ENCODE measurements at places on chromosomes 7 and 10.

- DNase-seq = no peak
Observed at GRCh38 chr10:61135276-61135721, 191.3 kb upstream of the RHOBTB1 start.

DNA sequence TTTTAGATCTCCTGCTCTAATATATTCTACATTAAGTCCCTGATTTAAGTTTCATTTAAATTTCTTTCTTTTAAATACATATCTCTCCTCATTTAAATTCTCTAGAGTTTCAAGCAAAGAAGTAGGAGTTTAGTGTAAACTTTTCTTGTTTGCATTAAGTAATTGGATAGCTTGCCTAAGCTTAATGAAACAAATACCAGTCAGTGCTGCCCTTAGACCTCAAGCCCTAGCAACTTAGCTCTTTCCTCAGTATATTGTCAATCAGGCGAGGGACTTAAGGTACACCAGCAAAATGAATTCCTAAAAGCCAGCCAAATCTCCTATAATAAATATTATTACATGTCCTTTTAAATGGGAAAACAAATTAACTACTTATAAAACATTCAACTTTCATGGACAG is 101.5 kb downstream of the CHCHD3 start:
- DNase-seq = no peak

DNA sequence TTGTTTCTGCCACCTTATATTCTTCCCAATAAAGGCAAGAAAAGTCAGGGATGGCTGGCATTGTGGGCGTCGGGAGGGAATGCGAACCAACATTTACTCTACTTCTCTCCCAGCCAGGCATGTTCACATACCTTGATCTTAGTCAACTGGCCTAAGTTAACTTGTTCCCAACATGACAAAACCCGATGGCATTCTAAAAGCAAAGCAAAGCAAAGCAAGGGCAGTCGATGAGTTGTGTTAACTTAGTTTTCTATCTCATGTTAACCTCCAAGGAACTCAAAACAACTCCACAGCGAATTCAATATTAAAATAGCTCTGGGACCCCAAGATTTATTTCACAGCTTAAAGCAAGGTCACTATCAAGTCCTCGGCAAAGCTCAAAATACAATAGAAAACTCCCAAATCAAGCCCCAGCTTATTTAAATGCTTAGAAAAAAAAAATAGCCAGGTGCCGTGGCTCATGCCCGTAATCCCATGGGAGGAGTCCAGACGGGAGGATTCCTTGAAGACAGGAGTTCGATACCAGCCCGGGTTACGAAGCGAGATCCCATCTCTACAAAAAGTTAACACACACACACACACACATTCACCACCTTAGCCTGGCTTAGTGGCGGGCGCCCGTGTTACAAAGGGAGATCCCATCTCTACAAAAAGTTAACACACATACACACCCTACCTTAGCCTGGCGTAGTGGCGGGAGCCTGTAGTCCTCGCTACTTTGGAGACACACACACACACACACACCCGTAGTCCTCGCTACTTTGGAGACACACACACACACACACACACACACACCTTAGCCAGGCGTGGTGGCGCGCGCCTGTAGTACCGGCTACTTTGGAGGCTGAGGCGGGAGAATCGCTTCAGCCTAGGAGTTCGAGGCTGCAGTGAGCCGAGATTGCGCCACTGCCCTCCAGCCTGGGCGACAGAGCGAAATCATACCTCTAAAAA is 901 bp upstream of the CCNY start:
- no peak for DNase-seq

DNA sequence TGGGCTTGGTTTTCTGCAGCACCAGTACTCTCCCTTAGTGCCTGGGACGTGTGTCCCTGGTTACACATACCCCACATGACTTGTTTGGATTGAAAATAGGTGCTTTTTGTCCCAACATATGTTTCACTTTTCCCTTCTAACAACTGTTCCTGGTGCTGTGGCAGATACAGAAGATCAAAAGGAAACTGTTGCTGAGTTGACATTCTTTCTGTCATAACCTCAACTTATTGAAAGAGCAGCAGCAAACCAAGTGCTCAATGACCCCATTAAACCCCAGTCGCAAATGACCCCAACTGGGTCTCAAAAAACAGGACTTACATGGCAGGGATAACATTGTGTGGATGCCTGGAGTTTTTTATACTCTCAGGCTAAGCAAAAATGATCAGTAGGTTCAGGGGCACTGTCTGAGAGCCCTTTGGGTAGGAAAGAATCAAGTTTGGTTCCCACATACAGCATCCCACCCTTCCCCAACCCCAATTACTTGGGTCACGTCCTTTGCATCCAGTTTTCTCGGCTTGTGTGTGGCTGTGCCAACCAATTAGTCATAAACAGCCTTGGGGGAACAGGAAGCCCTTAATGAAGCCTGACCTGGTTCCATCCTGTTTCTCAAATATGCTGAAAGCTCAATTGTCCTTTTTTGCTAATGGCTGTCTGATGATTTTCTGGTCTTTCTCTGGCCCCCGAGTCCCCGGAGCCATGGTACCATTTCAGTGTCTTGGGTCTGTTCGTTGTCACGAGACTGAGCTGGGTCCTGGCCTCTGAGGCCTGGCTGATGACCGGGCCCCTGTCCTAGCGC is 4.9 kb downstream of the HKDC1 start:
- no peak for DNase-seq

GRCh38 chr10:130137090-130137448 is 878 bp downstream of the GLRX3 start:
- no peak for DNase-seq

GRCh38 chr7:112084520-112084971 is 121.7 kb downstream of the DOCK4 start:
- DNase-seq = peak; percentile 99

DNA sequence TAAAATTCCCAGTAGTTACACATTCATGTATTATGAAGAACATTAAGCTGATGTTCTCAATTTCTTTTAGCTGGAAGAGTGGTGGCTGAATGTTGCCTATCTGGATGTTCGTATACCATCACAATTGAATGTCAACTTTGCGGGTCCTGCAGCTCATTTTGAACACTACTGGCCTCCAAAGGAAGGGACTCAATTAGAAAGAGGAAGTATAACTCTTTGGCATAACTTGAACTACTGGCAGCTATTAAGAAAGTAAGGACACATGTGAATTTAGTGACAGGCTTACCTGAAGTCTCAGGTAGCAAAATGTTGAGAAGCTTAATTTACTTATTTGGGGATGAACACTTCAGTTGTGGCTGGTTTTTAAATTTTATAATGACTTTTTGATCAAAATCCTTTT is 15.9 kb downstream of the CROT start:
- no peak for DNase-seq

- DNase-seq = no peak
Observed at GRCh38 chr10:98128802-98129201, 5.7 kb upstream of the R3HCC1L start.

DNA sequence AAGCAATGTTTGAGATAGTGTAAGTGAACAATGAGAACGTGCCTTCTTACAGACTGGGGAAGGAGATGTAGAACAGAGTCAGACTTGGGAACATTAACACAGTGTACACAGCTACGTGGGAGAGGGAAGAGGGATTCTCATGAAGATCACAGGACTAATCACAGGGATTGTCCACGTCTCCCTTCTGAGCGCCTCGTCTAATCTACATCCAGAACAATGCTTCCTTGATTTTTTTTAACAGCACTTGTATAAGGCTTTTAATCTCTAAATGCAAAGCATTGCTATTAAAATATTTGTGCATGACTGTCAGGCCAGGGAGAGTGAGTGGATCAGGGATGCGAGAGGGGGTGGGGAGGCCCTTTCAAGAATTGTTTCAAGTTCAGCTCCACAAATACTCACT is 62.7 kb downstream of the MET start:
- no peak for DNase-seq

- DNase-seq = no peak
Observed at GRCh38 chr7:98795741-98796493, 73.9 kb downstream of the TMEM130 start.

GRCh38 chr10:7980196-7980595 is 74.3 kb upstream of the GATA3 start:
- no peak for DNase-seq

GRCh38 chr7:42868480-42868879 is 43.4 kb downstream of the C7orf25 start:
- DNase-seq = no peak

DNA sequence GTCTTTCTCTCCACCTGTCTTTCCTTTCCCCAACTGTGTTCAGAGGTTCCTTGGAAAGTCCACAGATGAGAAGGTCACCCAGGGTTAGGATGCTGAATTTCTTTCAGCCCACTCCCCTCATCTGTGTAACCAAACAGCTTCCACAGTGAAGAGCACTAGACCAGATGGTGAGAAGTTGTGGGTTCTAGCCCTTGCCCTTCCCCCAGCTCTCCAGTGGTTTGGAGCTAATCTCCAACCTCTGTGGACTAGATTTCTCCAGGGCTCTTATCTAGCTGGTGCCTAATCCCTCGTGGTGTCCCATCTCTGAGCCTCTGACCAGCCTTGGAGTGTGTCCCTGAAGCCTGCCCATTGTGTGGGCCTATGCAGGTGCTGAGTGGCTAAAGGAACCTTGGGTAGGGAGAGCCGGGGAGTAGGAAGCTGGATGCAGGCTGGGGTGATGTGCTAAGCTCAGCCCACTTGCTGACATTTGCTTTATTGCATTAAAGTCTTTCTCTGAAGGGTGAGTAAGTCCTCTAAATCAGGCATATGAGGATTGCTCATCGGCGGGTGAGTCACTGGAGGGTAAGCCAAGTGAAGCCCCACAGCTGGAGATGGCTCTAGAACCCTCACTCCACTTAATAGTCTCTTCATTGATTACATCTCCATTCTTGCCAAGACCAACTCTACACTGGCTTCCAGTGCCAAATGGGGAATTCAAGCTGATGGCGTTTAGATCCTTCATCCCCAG is 14.9 kb downstream of the DUSP5 start:
- DNase-seq = peak; percentile 97

DNA sequence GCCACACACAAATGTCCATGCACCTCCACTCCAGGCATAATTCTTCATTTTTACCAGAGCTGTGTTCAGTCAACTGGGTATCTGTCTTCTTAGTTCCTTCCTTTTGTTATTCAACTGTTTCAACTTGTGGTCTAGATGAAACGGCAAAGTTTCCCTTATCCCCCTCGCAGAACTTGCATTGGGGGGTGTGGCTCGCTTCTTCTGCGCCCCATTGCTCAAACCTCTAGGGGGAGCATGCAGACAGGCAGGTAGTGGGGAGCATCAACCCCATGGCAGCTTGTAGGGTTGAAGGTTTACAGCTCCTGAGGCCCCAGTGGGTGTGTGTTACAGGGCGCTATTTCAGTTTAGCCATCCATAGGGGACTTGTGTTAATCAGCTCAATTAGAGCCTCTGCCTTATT is 38.3 kb upstream of the COBL start:
- DNase-seq = no peak

Measured in inflammatory macrophage treated with lipopolysaccharide for 4 hours (primary cell).